ENCODE measurements at places on chromosomes 2 and 18. TPM values are rescaled to one million over a fixed set of nuclear protein-coding genes. Genes with fewer than 3 reads are reported as not detected.

Gene SERPINB8
- total RNA-seq, result 17.9 TPM

Gene ZEB2
- 35.8 TPM for total RNA-seq

DNA sequence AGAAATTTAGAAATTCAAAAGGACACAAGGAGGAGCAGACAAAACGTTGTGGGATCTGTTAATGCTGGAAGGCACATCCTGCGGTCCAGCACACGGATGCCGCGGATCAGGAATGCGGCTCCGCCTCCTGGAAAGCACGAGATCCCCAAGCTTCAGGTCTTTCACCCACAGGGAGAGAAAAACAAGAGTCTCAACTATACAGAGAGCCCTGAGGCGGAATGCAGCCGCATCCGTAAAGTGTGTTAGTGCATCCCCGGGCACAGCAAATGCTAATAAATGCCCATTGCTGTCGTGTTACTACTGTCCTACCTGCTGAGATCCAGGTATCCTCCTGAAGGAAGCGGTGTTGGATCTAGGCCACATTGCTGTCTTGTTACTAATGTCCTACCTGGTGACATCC, 303.9 kb downstream of the EIPR1 start:
- H3K27ac ChIP-seq, result no peak overlapping the region
- H3K4me1 ChIP-seq, result no peaks in the 10 kb centered on the region
- H3K27me3 ChIP-seq, result no peaks in the 10 kb centered on the region
- no peaks in the 10 kb centered on the region for H3K36me3 ChIP-seq

Gene GPR35
- 8.4 TPM for total RNA-seq

- H3K4me3 ChIP-seq, result no peak overlapping the region
- DNase-seq, result no peak
- no peaks in the 10 kb centered on the region for H3K27me3 ChIP-seq
- no peak overlapping the region for H3K27ac ChIP-seq
Observed at GRCh38 chr2:32135409-32135808, 30.3 kb upstream of the SLC30A6 start.

Gene CCDC178
- total RNA-seq, result not detected

Gene MAL
- 27.3 TPM for total RNA-seq

GRCh38 chr2:190499273-190499672, 35.2 kb downstream of the NEMP2 start:
- H3K4me1 ChIP-seq, result no peaks in the 10 kb centered on the region
- no peaks in the 10 kb centered on the region for H3K27me3 ChIP-seq
- H3K4me3 ChIP-seq, result no peak overlapping the region
- H3K36me3 ChIP-seq, result peaks cover 38% of the 10 kb centered on the region
- no peak for DNase-seq

- no peak overlapping the region for H3K27ac ChIP-seq
- no peaks in the 10 kb centered on the region for H3K4me1 ChIP-seq
- no peaks in the 10 kb centered on the region for H3K36me3 ChIP-seq
- no peak overlapping the region for H3K4me3 ChIP-seq
- H3K27me3 ChIP-seq, result peaks cover 4% of the 10 kb centered on the region
Observed at GRCh38 chr2:71603311-71603811, 150.0 kb downstream of the DYSF start.

DNA sequence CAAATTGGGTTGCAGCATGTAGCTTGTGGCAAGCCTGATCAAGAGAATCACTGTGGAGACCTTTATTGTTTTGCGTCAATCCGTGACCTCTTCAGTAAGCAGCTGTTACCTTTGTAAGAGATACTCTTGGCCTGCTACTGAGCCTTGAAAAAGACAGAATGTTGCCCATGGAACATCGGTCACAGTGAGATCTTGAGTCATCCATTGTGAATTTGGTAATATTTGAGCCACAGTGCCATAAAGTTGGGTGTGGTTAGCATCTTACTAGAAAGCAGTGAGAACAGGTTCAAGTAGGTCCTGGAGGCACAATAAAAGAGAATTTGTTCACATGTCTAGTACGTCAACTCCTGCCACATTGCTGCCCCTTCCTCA, 12.7 kb upstream of the EFR3B start:
- no peaks in the 10 kb centered on the region for H3K4me1 ChIP-seq
- H3K4me3 ChIP-seq, result no peak overlapping the region
- no peaks in the 10 kb centered on the region for H3K36me3 ChIP-seq
- DNase-seq, result no peak
- no peaks in the 10 kb centered on the region for H3K27me3 ChIP-seq
- H3K27ac ChIP-seq, result no peak overlapping the region

Gene VWC2L
- total RNA-seq, result not detected

DNA sequence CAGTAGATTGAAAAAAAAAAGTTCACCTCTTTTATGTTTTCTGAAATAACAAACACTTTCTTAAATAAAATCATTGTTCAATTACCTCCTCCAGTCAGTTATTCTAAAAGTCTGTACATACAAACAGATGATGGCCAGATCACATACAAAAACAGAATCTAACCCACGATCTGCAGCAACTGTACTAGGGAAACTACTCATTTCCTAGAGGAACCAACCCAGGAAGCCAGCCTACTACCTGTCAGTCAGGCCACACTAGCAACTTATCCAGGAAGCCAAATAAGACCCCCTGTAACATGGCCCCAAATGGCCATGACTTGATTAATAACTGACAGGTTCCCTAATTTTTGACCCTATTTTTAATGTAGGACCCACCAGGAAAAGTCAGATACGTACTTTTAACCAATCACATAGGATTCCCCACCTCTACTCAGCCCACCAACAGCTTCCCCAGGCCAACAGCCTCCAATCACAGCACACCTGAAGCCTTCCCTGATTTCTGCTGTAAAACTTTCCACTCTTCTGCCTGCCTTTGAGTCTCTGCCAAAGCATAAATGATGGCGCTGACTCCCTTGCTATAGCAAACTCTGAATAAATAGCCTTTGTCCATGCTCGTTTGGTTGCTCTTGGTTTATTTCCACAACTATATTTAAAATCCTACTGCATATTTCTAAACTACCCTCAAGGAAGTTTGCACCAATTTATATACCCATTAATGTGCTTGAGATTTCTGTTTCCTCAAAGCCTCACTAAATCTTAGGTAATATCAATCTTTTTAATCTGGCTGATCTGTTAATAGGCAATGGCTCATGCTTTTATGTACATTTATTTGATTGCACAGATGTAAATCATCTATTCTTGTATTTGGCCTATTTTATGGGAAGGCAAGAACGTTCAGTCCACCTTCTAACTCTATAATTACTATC, 486.4 kb downstream of the FBXO15 start:
- no peaks in the 10 kb centered on the region for H3K27me3 ChIP-seq
- H3K4me3 ChIP-seq, result no peak overlapping the region

Gene D2HGDH
- 22.9 TPM for total RNA-seq

Data from CD8-positive, alpha-beta memory T cell (primary cell).